ENCODE measurements at places on chromosomes 4 and X.
A peak's percentile ranks its signal among the peaks of the same experiment; 100 is the strongest.

GRCh38 chrX:32155044-32155638 lies 1056.2 kb downstream of the DMD start:
- DNase-seq: no peak

GRCh38 chr4:114598191-114599121 lies at the start of gene UGT8:
UGT8 (plus strand) TSS chr4:114598807; CDS start chr4:114622881, 24,074 bp downstream.
- no peak for DNase-seq

GRCh38 chr4:118398226-118399090 lies 45.7 kb upstream of the PRSS12 start:
- DNase-seq: no peak

DNA sequence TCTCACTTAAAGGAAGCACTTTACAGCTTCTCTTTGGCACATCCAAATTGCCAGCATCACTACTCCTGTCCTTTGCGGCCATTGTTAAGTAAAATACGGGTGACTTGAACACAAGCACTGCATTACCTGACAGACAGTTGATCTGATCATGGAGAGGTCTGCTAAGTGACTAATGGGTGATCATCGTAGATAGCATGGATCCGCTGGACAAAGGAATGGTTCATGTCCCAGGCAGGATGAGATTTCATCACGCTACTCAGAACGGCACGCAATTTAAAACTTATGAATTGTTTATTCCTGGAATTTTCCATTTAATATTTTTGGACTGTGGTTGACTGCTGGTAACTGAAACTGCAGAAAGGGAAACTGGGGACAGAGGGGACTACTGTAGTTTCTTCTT lies 94.1 kb downstream of the NEUROG2 start:
- DNase-seq: no peak

DNA sequence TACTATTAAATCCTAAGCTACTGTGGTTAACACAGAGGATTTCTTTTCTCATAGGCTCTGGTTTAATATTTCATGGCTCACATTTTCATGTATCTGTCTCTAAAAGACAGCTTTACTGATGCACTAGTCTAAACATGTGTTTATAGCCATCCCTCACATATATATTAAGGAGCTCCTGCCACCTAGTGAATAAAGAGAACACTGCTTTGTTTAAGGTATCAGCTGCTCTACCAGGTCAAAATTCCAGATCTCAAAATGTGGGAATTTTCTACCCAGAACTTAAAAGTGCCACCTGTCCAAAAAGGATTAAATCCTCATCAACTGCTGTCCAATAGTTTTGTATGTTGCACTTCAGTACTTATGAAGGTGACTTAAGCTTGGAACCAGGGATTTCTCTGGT lies 188.5 kb upstream of the TEX13C start:
- DNase-seq: peak; percentile 2

DNA sequence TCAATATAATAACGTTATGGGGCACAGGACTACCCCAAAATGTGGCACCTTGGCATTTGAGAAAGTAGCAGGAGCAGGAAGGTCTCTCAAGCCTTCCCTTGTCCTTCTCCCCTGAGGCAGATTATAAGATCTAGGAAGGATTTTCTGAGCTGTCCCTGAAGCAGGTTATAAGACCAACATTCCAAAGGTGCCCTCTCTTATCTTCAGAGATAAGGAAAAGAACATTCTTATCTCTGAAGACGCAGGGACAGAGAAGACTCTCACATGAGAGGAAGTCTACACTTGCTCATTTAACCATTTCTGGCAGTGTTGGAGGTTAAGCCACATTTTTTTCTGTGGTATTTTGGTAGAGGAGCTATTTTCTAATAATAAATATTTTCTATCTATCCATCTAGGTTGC lies 437.9 kb upstream of the MAOA start:
- no peak for DNase-seq

DNA sequence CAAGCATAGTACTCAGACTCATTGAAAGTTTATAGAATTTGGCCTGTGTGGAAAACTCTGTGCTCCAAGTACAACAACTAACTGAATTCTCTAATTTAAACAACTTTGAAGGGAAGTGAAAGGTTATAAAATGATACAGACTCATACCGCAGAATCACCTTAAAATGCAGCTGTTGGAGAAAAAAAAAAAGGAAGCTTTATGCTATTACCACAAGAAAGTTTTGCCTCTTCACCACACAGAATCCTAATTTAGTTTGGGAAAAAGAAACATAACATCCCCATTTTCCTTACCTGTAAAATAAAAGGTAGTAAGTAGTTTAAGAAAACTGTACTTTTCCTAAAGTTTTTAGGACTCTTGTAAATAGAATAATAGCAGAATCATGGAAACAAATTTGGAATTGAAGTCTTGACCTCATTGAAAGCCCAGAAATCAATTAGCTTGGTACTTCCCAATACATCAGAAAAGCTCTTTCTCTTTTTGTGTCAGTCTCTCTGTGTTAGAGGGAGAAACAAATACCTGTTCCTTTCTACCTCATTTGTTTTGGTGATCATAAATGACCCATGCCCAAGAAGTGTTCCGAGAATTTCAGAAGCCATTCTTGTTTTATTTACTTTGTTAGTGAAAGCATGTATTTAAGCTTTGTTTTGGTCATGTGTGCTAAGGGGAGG lies 78.8 kb downstream of the NFKB1 start:
- no peak for DNase-seq

GRCh38 chrX:153637121-153638040 lies 9.6 kb upstream of the DUSP9 start:
- DNase-seq: no peak

DNA sequence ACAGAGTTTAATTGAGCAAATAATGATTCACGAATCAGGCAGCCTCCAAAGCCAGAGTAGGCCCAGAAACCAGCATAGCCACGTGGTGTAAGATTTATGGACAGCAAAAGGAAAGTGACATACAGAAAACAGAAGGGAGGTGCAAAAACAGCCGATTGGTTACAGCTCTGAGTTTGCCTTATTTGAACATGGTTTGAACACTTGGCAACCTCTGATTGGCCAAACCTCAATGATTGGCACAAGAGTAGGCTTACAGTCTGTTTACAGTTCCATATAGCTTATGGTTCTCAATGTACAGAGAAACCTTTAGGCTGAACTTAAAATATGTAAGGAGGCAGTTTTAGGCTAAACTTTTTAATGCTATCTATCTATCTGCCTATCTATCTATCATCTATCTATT lies 394.8 kb downstream of the CFAP47 start:
- DNase-seq: no peak

DNA sequence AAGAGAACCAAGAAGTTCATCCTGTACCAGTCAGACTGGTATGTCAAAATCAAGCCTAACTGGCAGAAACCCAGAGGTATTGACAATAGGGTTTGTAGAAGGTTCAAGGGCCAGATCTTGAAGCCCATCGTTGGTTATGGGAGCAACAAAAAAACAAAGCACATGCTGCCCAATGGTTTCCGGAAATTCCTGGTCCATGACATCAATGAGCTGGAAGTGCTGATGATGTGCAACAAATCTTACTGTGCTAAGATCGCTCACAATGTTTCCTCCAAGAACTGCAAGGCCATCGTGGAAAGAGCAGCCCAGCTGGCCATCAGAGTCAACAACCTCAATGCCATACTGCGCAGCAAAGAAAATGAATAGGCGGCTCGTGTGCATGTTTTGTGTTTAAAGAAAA lies 172.7 kb upstream of the MED14 start:
- no peak for DNase-seq

DNA sequence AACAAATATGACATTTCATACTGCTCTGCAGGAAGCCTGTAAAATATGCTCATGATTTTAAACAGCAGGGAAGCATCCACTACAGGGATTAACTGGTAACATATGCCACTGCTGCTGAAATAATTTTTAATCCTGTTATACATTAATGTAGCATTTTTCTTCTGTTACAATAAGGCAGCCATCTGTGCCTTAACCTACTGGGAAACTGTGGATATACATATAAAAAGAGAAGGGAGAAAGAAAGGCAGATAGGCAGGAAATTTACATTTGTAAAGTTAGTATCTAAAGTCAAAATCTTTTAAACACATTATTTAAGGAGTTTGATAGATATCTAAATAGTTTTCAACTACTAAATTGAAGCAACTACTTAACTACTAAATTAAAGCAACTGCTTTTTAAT lies 514.6 kb upstream of the KLHL4 start:
- no peak for DNase-seq

DNA sequence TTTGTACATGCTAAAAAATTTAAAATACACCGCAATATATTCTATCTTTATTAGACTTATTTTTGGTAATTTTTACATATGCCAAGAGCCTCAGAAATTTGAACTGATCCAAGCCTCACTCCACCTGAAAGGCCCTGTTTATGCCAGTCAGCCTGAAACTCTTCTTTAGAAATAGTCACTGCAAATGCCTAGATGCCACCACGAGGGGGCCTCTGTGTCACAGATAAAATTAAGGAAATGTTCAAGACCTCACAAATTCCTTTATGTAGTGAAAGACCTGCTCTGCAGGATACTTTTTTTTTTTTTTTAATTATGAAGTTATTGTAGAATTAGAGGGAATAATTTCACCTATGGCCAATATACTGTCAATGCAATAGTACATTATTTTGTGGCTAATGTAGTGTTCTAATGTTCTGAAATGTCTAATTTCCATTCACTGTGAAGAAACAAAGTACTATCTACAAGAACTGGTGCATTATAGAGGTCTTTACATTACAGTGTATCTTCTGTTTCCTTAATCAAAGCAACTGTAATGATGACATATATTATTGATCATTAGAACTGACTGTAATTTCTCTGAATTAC lies 69.8 kb downstream of the DTHD1 start:
- DNase-seq: peak; percentile 11

GRCh38 chr4:132540797-132541196 lies 608.3 kb upstream of the PCDH10 start:
- DNase-seq: no peak

- DNase-seq: no peak
Observed at GRCh38 chrX:116114999-116115398, 55.5 kb upstream of the AGTR2 start.

- DNase-seq: no peak
Observed at GRCh38 chr4:8859550-8860095, 12.0 kb downstream of the HMX1 start.

DNA sequence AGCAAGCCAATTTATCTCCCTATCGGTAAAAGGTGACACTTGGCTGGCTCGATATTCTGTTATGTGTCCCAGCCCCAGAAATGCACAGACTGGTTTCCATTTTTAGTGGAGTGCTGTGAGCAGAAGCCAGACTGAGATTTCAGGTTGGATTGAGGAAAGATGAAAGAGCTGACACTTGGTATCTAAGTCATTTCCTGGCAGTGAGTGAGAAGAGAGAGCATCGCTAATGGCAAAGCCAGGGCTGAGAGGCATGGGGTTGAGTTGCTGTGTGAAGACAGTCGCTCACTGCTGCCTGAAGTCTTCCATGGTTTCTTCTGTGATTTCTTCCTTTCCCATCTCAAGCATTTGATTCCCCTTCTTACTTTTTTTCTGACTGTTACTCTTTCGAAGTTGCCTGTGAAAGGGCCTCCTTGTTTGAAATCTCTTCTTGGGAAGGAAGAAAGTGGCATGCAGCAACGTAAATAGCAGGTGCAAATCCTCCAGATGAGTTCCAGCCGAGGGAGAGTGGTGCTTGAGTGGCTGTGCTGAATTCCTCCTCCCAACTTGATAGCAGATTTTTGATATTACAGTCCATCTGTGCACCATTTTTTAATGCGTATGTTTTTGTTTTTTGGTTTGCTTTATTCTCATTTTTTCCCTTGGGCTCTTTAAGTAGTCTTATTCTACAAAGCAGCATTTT lies 109.2 kb upstream of the LIMCH1 start:
- DNase-seq: no peak

- no peak for DNase-seq
Observed at GRCh38 chr4:143397335-143397734, 60.7 kb downstream of the GAB1 start.

GRCh38 chr4:108126806-108127205 lies 41.9 kb downstream of the LEF1 start:
- DNase-seq: no peak

- DNase-seq: no peak
Observed at GRCh38 chr4:84849051-84849640, 117.3 kb downstream of the WDFY3 start.

DNA sequence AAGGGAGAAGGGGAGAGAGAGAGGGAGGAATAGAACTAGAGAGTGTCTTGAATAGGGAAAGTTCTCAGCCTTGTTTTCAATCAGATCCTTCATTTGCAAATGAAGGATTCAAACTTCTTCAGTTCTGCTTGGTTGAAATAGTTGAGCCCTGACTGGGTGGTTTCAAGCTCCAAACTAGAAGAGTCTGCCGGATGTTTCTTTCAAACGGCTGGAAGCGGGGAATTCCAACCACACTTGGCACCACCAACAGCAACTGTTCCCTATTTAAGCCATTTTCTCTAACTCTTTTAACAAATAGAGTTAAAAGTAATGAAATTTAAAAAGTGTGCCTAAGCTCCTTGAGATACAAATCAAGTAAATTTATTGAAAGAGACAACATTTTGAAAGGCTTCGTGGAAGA lies 67.5 kb upstream of the DDX60 start:
- DNase-seq: no peak

GRCh38 chr4:5927747-5928146 lies 34.9 kb upstream of the CRMP1 start:
- no peak for DNase-seq

DNA sequence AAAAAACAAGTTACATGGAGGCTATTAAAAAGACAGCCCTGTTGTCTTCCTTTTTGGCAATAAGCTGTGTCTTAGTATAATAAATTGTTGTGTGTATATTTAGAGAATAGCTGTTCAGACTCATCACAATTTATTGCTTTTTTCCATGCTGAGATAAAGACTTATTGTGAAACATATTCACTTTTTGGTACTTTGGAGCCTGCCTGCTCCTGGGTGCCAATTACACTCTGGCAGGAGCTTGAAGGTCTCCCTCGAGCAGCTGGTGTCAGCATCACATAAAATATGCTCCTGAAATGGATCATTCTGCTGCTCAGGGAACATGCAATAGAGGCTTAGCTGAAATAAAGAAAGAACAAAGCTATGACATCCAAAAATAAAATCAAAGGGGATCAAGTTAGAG lies 211.6 kb upstream of the DKK2 start:
- no peak for DNase-seq

DNA sequence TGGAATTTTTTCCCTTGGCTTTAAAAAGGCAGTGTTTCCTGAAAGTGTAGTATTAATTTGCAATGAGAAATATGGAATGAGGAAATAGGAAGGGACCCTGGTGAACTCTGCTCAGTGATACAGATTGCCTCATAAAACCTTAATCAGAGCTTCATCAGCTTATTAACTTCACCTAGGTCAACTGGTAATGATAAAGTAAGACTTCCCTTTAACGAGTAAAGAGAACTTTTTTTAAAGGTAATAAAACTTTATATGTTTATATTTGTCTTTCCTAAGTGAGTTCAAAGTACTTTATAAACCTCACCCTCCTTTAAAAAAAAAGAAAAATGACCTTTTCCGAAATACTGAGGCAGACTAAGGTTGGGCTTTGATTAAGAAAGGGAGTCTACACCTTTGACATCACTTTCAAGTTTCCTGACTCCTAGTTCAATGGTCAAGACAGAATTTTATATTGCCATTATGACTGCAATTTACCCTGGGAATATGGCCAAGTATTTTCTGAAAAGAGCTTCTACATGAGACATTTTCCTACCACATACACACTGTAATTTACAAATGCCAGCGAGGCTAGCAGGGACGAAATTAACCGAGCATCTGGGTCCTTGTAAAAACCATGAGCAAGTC lies 706.3 kb upstream of the TENM3 start:
- no peak for DNase-seq

- DNase-seq: no peak
Observed at GRCh38 chrX:123487236-123487635, 245.6 kb downstream of the THOC2 start.

All from T47D (cell line).